NCI-H460 (cell line): ENCODE measurements at places on chromosomes 13 and 19. TPM values are rescaled to one million over a fixed set of nuclear protein-coding genes. Genes with fewer than 3 reads are reported as not detected.

DNA sequence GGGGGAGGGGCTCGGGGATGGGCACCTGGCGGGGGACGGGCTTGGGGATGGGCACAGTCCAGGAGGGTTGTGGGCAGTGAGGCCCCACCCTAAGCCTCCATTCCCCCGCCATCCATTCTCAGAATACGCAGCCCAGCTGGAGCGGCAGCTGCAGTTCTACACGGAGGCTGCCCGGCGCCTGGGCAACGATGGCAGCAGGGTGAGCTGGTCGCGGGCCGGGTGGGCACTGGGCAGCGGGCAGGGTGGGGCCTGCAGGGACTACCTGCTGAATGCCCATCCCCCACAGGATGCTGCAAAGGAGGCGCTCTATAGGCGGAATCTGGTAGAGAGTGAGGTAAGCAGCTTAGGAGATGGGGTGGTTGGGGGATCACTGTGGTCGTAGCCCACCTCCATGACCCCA lies 8.3 kb downstream of the PODNL1 start:
- DNase-seq, result no peak

DNA sequence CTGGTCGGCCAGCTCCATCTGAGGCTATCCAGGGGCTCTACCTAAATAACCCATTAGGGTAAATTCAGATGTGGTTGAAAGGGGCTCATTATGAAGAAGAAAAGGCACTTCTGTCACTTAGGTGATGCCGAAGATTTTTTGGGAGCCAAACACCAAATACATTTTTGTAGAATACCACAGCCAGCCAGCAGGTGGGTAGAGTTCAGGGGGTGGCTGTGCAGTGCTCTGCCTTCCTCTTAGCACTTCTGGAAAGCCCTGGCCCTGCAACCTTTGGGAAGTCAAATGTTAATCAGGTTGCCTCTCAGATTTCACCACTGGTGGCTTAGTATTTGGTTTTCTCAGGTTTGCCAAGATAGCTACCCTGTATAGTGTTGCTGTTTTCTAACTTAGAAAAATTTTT lies 18.5 kb upstream of the GPR18 start:
- no peak for DNase-seq

GRCh38 chr19:3324405-3324856 lies 42.0 kb upstream of the NFIC start:
- peak; percentile 42 for DNase-seq

DNA sequence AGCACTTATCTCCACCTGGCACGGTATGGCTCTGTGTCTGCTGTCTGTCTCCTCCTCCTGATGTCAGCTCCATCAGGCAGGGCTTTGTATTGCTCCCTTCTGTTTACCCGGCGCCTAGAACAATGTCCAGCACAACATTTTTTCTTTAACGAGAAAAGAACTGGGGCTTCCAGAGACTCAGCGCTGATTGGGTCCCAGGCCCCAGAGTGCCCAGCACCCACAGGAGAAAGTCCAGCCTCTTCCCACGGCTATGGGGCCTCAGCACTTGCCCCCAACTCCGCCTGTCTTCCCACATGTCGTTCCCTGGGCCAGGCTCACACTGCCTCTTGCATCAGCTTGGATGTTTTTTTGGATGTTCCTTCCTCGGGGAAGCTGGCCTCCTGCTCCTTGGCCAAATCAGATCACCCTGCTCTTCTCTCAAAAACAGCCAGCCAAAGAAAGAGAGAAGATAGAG lies 6.9 kb downstream of the MYPOP start:
- DNase-seq, result no peak

DNA sequence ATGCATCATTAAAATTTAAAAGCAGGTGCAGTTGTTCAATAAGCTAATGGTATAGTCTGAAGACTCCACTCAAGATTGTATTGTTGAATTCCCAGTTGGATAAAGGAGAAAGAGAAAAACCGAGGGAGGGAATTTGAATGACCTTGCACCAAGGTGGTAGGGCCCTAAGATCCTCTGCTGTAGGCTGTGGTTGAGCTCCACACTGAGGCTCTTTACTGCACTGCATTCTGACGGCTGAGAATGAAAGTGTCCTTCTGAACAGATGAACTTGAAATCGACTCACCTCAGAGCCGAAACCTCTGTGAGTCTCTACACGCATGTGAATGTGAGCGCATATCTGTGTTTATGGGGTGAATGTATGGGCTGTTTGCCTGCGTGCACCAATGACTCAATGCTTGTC lies 388.9 kb upstream of the DACH1 start:
- DNase-seq, result peak; percentile 46

GRCh38 chr13:113083402-113084061 lies 22.1 kb upstream of the F7 start:
- DNase-seq, result peak; percentile 56

GRCh38 chr13:28001837-28002473 lies 13.5 kb upstream of the URAD start:
- DNase-seq, result no peak

DNA sequence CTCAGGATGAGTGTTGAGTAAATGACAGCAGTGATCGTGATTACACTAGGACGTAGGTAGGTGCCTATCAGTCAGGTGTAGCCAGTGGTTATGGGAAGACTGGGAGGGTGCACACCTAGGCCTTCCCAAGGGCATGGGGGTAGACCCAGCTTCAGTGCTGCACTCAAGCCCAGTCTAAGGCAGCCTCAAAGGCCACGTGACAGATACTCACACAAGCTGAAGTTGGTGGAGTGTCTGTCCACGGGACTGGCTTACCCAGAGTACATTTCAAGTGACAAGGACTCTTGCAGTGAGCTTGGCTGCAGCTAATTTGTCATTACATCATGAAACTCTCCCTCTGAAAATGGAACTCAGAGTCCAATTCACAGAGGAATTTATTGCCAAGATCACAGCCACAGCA lies 118.3 kb downstream of the SHISA2 start:
- no peak for DNase-seq

GRCh38 chr13:77751513-77752456 lies 54.3 kb downstream of the SLAIN1 start:
- DNase-seq, result peak; percentile 60

GRCh38 chr13:102680133-102680717 lies 14.6 kb downstream of the METTL21C start:
- no peak for DNase-seq

DNA sequence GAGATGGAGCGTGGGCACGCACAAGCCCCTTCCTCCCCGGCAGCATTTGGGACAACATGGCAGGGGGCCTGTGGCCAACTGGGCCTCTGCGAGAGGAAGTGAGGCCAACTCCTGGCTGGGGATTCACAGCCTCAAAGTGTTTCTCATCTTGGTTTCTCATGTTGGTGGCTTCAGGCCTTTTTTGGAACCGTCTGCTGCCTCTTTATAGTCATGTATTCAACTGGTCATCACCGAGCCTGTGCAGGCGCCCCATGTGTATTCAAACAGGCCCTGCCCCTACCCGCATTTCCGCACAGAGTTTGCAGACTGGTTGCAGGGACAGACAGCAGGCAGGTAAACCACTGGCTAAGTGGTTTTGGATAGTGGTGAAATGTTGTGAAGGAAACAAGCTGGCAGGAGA lies 17.3 kb upstream of the RELB start:
- no peak for DNase-seq

- DNase-seq, result peak; percentile 33
Measured at GRCh38 chr13:74040200-74040599, 94.0 kb downstream of the KLF12 start.

DNA sequence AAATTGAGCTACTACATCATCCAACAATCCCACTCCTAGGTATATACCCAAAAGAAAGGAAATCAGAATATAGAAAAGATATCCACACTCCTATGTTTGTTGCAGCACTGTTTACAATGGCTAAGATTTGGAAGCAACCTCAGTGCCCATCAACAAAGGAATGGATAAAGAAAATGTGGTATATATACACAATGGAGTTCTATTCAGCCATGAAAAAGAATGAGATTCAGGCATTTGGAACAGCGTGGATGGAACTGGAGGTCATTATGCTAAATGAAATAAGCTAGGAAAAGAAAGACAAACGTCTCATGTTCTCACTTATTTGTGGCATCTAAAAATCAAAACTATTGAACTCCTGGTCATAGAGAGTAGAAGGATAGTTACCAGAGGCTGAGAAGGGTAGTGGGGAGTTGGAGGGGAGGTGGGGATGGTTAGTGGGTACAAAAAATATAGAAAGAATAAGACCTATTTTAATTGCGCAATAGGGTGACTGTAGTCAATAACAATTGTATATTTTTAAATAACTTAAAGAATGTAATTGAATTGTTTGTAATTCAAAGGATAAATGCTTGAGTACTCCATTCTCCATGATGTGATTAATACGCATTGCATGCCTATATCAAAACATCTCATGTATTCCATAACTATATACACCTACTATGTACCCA lies 27.0 kb upstream of the HNRNPA1L2 start:
- no peak for DNase-seq

- no peak for DNase-seq
Measured at GRCh38 chr19:28358633-28359032, 854.3 kb downstream of the UQCRFS1 start.

DNA sequence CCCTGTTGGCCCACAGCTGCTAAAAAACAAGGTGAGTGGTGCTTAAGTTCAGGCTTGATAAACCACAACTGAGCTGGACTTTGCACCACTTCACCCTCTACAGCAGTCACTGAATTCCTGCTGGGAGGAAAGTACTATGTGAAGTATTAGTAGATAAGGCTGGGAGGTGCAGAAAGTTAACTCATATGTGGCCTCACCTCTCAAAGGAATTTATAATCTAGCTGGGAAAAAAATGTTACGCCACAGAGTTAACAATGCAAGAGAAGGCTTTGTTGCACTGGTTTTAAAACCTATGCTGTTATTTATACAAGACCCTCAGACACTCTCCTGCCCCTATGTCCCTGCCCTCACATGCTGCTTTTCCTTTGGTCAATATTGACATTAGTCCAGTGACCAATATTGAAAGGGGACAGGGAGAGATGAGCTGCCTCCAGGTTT lies 60.9 kb downstream of the LIG4 start:
- peak; percentile 27 for DNase-seq

DNA sequence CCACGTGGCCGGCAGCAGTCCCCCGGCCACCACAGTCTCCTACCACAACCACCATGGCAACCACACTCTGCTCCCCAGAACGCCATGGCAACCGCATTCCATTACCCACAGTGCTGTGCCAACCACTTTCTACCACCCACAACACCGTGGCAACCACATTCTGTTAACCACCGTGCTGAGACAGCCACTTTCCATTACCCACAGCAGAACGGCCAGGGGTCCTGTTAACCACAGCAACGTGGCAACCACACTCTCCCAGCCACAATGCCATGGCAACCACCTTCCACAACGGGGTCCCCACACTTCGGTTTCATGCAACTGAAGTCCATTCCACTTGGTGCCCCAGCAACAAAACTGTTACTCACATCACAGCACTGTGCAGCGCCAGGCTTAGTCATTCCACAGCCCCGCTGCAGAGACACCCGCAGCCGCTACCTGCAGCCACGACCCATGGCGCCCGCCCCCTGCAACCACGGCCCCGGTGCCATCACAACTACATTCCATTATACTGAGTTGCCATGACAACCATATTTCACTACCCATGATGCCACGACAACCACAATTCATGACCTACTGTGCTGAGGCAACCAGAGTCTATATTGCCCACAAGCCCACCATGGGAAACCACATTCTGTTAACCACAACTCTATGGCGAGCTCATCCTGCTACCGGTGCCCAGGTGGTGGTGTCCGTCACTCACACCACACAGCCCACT lies 10.0 kb downstream of the DPF1 start:
- no peak for DNase-seq

- no peak for DNase-seq
Measured at GRCh38 chr19:5018224-5019015, 49.5 kb downstream of the KDM4B start.

- DNase-seq, result no peak
Measured at GRCh38 chr19:34664168-34664567, 12.8 kb downstream of the SCGB2B2 start.

GRCh38 chr19:9935506-9936325 lies 599 bp downstream of the OLFM2 start:
- no peak for DNase-seq

DNA sequence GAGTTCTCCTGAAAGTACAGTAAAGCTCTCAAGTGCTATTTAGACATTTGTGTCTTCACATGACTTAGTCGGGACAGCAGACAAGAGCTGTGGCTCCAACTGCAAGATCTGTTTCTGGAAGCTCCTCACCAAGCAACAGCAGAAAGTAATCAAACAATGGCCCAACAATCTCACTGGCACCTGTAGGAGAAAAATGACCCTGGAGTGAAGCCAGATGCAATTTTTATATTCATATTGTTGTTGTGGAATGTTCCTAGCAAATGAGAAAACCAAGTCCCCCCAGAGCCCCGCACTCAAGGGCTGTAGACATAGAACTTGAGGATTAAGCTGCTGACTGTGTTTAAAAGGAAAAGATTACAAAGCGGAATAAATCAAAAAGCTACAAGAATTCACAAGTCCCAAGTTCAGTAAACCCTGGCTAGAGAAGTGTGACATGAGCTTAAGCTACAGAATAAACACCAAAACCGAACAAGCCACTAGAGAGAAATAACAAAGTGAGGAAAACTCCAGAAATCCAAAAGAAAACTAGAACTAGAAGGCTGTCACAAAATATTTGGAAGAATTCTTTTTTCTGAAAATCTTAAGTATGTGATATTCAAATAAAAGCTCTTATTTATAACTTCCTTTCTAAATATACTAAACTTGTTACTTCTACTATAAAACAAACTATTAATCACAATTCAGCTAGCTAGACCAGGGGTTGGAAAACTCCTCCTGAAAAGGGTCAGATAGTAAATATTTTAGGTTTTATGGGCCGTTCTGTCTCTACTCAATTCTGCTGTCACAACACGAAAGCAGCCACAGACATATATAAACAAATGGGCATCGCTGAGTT lies 454.5 kb downstream of the SUCLA2 start:
- no peak for DNase-seq

- DNase-seq, result no peak
Measured at GRCh38 chr13:30113551-30113950, 193.8 kb downstream of the KATNAL1 start.

DNA sequence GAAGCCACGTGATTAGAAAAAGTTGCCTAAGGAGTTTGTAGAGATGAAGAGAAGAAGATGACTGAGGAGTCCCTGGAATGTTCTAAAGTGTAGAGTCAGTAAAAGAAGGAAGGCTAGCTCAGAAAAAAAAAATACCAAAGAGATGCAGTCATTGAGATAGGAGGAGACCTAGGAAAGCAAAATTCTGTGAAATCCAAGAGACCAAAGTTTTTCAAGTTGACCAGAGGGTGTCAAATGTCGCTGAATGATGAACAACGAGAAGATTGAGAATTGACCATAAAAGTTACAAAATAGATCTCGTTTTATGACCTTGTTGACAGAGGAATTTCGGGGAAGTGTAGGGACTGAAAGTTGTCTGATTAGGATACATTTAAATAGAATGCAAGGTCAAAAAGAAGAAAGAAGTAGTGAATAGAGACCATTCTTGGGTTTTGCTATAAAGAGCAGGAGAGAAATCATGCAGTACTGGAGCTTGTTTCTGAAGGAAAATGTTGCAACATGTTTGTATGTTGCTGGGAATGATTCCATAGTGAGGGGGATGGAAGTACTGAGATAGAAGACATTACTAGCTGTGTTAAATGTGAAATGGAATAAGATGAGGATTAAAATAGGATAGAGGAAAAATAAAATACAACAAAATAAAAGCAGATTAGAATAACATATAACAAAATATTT lies 30.2 kb upstream of the HTR2A start:
- no peak for DNase-seq

The DAND5 gene
- total RNA-seq, result not detected in 2 replicates

The DMKN gene
- total RNA-seq, result 0.40 TPM in 1 of 2 replicates, not detected in the other

The PSG7 gene
- not detected in 2 replicates for total RNA-seq

The ZNF442 gene
- total RNA-seq, result not detected in 2 replicates

The ZNF607 gene
- 3.6 and 4.2 TPM in 2 replicates for total RNA-seq

The ACP5 gene
- total RNA-seq, result not detected in 2 replicates

The PDS5B gene
- total RNA-seq, result 8.1 and 10.1 TPM in 2 replicates

The ZNF547 gene
- 1.6 and 2.8 TPM in 2 replicates for total RNA-seq

The CNN1 gene
- total RNA-seq, result not detected in 2 replicates

The KASH5 gene
- not detected in 2 replicates for total RNA-seq
